Left ventricle myocardium inferior (tissue), 1 donor: ENCODE measurements at places on chromosomes 7 and 10.
A peak's percentile ranks its signal among the peaks of the same experiment; 100 is the strongest.

GRCh38 chr10:128487517-128487916 is 361.3 kb upstream of the MKI67 start:
- no peak for DNase-seq

DNA sequence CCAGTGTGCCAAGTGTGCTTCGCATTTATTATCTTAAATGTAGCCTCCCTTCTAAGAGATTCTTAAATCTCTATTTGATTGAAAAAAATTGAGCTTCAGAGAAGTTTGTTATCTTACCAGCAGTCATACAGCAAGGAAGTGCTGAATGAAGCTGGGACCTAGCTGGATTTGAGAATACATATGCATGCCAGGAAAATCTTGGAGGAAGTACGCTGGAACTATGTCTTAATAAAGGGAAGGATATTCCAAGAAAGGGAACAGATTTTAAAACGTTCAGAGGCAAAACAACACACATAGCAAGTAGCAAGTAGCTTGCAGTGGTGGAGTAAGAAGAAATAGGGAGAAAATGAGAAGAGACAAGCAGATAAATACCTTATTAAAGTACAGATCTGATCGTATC is 1.5 kb downstream of the CFAP70 start:
- DNase-seq: no peak

GRCh38 chr7:128879939-128880746 is 17.5 kb downstream of the ATP6V1F start:
- DNase-seq: peak; percentile 63

GRCh38 chr10:111973306-111973705 is 210.3 kb downstream of the GPAM start:
- no peak for DNase-seq

DNA sequence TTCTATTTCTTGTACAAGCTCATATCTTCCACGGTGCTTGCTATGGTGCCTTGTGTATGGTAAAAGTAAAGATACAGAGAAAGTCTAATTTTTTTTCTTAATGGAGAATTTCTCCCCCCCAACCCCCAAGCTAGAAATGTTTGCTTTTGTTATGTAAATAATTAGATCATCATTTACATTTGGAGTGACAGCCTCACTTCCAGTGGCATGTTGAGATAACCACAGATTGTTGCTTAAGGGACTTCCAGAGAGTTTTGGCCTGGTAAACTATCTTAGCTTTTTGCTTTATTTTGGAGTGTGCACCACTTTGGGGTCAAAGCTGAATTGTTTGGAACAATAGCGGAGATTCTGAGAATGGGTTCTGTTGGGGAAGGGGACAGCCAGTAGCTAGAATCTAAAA is 129.7 kb downstream of the ZNF365 start:
- no peak for DNase-seq

DNA sequence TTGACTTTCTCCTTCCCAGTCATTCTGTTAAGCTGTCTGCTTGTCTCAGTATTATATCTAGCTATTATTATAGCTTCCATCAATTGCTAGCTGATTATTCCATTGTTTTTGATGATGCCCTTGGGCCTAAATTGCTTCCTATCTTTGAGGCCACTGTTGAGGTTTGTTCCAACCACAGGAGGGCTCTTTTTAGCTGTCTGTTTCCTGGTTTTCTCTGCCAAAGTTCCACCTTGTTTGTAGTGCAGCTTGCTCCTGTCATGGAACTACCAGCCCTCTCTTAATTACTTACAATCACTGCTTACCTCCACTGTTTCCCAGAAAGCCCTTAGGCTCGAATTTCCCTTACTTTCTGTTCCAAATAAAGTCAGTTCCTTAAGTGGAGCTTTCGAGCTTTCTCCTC is 118.7 kb upstream of the SEC61G start:
- DNase-seq: no peak

DNA sequence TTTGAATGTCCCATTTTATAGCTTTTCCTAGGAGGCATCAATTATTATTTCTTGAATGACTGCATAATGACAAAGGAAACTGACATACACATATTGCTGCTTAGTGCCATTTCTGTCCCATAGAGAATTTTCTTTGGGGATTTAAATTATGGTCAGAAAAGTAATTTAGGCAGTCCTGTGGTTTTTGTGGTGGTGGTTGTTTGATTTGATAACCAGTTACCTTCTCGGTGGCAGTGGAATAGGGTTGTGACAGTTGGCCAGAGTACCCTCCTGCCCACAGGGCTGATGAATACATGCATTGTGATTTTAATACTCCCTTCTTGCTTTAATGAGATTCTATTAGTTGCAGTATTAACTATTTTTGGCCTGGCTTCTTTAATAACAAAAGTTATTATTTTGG is 6.6 kb upstream of the SGCE start:
- DNase-seq: no peak

DNA sequence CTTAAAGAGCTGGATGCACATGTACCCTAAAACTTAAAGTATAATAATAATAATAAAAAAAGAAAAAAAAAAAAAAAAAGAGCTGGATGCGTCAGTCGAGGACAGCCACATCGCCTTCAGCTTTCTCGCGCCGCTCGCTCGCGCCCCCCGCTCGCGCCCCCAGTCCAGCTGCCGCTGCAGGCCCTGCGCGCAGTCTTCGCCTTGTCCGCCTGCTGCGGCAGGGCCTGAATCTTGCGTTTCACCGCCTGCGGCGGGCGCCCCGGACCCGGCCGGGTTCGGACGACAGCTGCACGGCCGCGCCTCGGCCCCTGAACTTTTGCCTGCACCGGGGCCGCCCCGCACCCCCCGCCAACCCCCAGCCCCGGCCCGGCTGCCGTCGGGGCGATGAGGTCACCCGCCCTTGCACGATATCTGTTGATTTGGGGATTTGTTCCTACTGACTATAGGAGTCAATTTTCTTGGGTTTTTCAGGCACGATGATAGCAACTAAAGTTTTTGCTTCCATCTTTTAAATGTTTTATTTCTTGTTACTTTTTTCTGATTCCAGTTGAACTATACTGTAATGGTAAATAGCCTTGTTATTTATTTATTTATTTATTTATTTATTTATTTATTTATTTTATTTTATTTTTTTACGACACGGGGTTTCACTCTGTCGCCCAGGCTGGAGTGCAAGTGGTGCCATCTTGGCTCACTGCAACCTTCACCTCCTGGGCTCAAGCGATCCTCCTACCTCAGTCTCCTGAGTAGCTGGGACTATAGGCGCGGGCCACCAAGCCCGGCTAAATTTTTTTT is 33.5 kb upstream of the CPN1 start:
- no peak for DNase-seq

GRCh38 chr10:44960088-44960460 is 472 bp downstream of the RASSF4 start:
- no peak for DNase-seq

GRCh38 chr10:132627666-132628531 is 90.3 kb downstream of the INPP5A start:
- DNase-seq: peak; percentile 52

- no peak for DNase-seq
Measured at GRCh38 chr7:4108951-4109350, 573.1 kb upstream of the FOXK1 start.

- peak; percentile 46 for DNase-seq
Measured at GRCh38 chr10:43409385-43410109, 561 bp upstream of the HNRNPF start.

- no peak for DNase-seq
Measured at GRCh38 chr10:14510346-14510745, 179.6 kb upstream of the FRMD4A start.

DNA sequence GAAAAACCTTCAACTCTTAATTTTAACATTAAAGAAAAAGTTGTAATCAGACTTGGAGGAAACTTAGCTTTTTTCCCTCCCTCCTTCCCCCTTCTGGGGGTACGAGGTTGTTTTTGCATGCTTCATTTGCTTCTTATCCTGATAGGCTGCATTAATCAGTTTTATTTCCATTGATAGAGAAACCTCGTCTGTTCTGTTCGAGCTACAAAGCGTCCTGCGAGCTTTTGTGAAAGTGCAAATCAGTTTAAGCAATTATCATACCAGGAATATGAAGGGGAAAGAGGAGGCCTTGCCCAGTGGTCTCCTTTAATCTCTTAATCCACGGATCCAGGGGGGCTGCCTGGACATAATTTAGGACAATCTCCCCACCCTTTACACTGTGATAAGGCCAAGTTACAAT is 7.5 kb downstream of the EMX2 start:
- DNase-seq: no peak

DNA sequence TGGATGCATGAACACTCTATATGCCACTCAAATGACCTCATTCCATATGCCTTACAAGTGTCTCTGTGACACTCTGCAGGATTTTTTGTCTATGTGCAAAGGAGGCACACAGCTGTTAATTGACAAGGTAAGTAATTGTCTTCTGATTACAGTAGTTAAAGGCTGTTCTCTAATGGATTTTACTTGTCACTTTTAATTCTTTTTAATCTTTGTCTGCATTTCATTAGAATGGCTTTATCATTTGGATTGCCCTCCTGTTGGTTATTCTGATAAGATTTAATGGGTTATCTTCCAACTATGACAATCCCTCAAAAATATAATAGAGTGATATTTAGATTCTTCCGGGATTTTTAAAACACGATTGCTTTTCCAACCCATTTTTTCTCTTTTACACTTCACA is 290.0 kb upstream of the TEX47 start:
- DNase-seq: no peak

DNA sequence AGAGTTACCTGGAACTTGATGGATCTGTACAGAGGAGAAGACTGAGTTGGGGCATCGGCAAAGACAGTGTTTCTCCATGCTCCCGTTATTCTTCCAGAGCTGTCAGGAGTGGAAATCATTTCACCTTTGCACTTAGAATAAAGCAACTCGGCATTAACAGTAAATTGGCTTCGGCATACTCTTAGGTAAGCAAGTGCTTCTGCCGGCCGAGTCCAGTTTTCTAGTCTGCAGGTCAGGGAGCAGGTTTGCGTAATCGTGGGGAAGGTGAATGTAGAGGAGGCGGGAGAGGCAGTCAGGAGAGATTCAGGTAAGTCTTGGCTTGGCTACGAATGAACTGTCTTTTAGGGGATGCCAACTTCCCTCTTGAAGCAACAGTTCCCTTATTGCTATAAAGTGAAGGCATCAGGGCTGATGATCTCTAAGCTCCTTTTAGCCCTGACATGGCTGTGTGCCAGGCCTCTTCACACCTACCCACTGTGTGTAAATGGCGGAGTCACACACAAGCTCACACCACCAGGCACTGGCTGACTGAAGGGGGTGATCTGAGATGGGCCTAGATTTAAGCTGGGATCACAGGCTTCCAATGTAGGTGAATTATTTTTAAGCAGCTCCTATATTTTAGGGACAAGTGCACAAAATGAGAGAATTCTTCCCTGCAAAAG is 127.1 kb downstream of the GATA3 start:
- no peak for DNase-seq

DNA sequence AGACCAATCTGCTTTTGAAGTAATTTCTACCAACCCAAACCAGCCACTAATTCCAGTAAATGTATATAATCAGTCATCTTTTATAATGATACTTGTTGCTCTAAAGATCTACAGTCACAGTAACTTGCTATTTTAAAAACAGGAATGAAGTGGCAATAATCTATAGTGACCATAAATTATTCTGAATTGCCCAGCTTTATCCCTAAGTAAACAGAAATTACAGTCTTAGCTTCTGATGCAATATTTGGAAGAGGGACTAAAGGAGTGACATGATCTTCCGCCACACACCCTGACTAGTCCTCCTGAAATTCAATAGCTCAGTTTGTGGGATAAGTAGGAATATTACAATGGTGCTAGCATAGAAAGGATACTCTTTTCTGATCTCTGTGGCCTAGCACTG is 96.1 kb downstream of the ATE1 start:
- no peak for DNase-seq

DNA sequence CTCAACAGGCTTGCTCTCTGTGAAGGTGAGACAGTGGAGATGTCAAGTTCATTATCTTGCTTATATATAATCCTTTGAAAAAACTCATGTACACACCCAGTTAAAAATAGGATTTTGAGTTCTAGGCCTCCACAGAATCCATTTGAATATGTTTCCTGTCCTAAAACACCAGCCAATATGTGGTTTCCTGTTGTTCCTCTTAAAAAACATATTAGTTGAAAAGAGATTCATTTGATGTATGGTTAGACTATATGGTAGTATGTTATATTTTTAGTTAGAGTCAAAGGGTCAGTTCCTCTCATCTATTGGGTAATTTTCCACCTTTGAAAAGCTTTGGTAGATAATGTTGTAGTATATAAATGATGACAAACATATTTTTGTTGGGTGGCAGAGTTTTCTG is 16.0 kb downstream of the PPP1R9A start:
- DNase-seq: no peak

DNA sequence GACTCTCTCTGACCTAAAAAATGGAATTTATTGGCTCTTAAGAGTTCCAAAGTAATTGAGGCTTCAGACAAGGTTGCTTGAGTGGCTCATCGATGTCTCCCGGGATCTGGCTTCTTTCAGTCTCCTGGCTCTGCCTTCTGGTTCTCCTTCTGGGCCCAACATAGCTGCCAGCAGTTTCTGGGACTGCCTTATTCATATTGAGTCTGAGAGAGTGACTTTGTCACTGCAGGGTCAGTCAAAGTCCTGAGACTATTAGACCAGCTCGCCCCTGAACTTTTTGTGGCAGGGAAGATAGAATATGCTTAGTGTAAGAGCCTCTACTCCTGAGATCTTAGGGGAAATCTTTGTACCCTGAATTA is 94.0 kb downstream of the MMRN2 start:
- DNase-seq: no peak

GRCh38 chr7:124796771-124797170 is 31.2 kb upstream of the GPR37 start:
- no peak for DNase-seq

DNA sequence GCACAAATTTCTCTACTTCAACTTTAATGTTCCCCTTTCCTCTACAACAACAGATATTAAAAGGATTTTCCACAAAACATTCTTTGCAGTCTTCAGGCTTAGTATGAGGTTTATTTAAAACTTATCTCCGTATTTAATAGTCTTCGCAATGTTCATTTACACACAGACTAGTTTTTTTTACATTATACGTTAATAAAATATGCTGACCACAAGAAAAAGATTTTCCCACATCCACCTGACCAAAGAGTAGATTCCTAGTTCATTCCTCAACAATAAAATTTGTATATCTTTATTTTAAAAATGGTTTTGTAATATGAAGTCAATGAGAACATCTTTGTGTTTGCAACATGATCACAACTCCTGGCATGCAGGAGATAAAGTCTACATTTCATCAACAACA is 42.4 kb downstream of the POT1 start:
- DNase-seq: no peak

DNA sequence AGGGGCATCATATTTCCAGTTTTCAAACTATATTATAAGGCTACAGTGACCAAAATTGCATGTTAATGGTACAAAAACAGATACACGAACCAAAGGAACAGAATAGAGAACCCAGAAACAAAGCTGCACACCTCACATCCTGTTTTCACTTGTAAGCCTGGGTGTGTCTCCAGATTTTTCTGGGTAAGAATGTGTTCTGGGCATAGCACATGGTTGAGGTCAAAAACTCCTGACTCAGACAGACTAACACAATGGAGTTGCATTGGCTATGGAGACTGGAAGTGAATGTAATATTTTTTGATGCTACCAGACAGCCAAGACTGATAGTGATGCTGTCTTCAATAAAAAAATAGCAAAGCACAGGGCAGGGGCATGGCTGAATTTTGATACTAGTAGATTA is 1175.2 kb downstream of the NXPH1 start:
- no peak for DNase-seq
